ENCODE measurements at places on chromosomes 6 and 20. TPM values are rescaled to one million over a fixed set of nuclear protein-coding genes. Genes with fewer than 3 reads are reported as not detected.

Gene PPP2R5D
- total RNA-seq = 58.2 TPM

Gene TRIM31
- total RNA-seq = not detected

Gene CFAP206
- not detected for total RNA-seq

- no peak for DNase-seq
- H3K4me1 ChIP-seq = no peaks in the 10 kb centered on the region
- no peaks in the 10 kb centered on the region for H3K36me3 ChIP-seq
- H3K27me3 ChIP-seq = no peaks in the 10 kb centered on the region
- H3K4me3 ChIP-seq = no peak overlapping the region
These were observed 12.1 kb upstream of the ZBP1 start for GRCh38 chr20:57632286-57632685.

DNA sequence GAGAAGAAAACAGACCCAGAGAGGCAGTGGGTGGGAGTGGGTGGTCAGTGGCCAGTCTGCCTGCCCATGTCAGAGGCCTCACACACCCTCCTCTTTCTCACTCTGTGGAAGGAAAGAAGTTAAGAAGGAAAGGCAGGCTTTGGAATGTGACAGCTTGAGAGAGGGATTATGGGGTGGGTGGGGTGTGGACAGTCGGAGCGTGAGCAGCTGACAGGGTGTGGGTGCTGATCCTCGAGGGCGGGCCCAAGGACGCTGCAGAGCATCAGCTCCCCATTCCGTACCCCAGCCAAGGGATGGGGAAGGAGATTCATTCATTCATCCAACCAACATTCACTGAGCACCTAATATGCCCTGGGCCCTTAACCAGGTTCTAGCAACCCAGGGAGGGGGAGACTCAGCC, 4.8 kb downstream of the TGM6 start:
- no peak overlapping the region for H3K27ac ChIP-seq
- H3K4me3 ChIP-seq = no peak overlapping the region
- no peaks in the 10 kb centered on the region for H3K36me3 ChIP-seq
- no peak for DNase-seq

DNA sequence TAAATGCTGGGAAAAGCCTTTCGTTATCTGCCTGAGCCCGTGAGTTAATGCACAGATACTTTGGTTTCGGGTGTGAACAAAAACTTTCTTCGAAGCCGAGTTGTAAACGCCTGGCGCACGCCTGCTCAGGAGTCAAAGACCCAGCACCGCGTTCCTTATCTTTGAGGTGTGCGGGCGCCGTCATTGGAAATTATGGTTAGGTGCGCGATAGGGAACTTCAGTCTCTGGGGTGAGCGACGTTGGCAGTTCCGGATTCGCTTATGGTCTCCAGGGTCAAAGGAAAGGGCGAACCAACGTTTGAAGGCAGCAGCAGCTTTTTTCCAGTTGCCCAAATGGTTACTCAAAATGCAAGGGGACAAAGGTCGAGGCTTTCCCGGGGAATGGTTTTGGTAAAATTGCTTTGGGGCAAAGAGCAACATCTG, 853 bp downstream of the SLC22A3 start:
- peak overlapping the region; percentile 38 for H3K4me3 ChIP-seq
- no peak overlapping the region for H3K27ac ChIP-seq

- no peaks in the 10 kb centered on the region for H3K36me3 ChIP-seq
- no peak for DNase-seq
- no peaks in the 10 kb centered on the region for H3K4me1 ChIP-seq
- H3K4me3 ChIP-seq = no peak overlapping the region
- H3K27me3 ChIP-seq = no peaks in the 10 kb centered on the region
- no peak overlapping the region for H3K27ac ChIP-seq
These were observed 11.7 kb upstream of the RALY start for GRCh38 chr20:33981964-33982363.

DNA sequence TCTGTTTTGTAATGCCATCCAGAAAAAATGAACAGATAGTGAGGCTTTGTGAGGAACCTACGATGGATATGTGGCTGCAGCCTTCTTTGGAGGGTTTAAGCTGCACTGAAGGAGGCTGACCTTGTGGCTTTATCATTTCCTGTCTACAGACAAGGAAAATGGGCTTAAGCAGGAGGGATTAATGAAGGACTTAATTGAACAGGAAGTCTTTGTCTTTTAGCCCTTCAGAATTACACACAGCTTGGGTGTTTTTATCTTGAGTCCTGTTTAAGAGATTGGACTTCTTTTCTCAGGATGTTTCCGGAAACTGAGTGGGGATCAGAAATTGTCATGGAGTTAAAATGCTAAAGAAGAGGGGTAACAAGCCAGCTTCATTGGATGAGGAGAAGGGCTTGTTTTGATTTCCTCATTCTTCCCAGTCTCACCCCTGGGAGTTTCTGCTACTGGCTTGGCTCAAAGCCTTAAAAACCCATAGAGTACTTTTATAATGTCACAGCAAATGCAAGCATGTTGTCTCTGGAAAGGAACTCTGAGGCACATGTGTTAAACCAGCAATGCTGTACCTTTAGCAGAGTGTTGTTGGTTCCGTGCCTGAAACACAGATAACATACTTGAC, 193.6 kb downstream of the JARID2 start:
- H3K36me3 ChIP-seq = no peaks in the 10 kb centered on the region
- H3K27me3 ChIP-seq = no peaks in the 10 kb centered on the region
- no peak overlapping the region for H3K4me3 ChIP-seq
- H3K27ac ChIP-seq = no peak overlapping the region
